ENCODE measurements at places on chromosomes 1 and 21.
A peak's percentile ranks its signal among the peaks of the same experiment; 100 is the strongest.

DNA sequence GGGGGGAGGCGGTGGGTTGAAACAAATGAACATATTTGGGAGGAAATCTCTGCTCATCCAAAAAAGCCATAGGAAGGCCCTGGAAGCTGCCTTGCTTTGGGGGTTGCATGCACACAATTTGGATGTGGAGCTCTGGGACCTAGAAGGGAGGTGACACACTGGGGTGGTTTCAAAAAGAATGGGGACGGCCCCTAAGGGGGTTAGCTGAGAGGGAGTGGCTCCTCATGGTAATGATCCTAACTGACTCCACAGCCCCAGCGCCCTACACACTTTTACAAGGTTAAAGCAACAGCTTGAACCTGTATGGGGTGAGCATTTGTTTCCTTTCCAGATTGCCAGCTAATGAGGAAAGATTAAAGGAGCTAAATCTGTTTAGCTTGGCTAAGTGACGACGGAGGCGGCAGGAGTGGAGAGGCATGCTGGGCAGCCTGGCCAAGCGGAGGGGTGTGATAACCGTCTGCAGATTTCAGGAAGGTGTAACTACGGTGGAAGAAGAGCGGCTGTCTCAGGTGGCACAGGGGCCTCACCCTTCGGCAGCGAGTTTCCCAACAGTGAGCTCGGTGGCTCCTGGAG lies 107.3 kb downstream of the RNF220 start:
- no peak for ATAC-seq

DNA sequence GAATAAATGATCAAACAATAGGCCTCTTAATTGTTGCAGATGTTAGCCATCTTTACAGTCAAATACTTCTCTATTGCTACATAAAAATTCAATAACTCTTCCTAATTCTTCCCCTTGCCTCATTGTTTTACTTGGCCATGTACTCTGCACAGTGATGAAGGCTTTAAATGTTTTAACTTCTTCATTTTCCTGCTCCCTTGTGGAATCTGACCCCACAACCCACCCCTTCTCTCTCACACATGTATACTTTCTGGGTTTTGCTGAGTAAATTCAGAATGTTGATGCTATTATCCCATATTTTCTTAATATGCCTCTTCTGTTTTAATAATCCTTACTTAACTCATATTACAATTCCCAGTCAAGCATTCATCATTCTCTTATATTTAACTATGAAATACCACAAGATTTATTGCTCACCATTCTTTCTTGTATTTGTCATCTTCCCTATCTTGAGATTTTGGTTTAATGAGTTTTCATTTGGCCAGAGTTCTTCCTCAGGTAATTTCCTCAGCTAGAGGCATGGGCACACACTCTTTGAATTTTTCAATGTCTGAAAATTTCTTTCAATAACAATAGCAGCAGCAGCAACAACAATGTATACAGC lies 327.8 kb upstream of the USP24 start:
- no peak for ATAC-seq

DNA sequence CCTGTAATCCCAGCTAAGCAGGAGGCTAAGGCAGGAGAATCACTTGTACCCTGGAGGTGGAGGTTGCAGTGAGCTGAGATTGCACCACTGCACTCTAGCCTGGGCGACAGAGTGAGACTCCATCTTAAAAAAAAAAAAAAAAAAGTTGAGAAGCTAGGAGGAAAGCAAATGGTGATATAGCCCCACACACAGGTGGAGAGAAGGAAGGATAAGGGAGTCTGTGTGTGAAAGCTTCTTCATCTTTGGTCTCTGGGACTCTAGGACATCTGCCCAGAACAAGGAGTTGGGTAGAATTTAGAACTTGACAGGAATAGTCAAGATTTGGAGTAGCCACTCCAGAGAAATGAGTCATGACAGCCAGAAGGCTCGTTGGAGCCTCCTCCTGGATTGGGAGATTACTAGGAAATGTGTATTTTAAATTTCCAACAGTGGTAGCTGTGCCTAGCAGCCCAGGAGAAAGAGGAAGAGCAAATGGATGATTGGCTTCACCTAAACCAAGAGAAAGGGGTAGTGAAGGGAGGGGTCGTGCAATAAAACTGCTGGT lies 19.9 kb downstream of the NPL start:
- no peak for ATAC-seq

- ATAC-seq = no peak
These were observed 5.3 kb upstream of the DPH5 start for GRCh38 chr1:101030881-101031280.

DNA sequence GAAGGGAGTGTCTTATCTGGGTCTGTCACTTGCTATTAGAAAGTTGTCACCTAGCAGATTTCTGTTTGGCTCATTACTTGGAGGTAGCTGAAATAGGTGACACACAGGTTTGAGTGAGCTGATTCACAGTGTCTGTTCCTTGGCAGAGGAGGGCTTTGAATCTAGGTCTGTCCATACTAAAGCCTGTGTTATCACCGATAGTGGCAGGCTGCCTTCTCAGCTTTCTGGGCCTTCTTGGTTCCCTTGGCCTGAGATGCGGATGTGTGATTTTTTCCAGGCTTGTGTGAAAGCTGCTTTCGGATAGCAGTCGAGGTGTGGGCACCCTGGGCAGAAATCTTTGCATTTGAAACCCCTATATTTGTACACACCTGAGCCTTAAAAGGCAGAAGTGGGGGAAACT lies 73.9 kb downstream of the ACTL8 start:
- no peak for ATAC-seq

GRCh38 chr21:46477765-46478164 lies 19.1 kb downstream of the DIP2A start:
- ATAC-seq = peak; percentile 75

DNA sequence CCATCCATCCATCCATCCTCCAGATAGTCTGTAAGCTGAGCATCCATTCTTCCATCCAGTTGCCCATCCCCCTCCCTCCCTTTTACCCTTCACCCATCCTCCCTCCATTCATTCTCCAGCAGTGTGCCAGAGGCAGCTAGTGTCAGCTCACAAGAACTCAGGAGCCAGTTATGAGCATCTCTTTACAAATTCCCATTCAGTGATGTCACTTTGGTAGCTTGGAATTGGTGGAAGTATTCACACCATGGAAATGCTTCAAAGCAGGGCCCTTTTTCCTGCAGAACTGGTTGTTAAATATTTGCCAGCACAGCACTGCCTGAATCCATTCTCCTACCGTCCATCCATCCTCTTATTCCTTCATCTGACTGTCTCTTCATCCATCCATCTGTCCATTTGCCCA lies 72.5 kb downstream of the ARHGEF10L start:
- ATAC-seq = no peak

- peak; percentile 83 for ATAC-seq
These were observed 59.4 kb upstream of the POU2F1 start for GRCh38 chr1:167161242-167161641.

- ATAC-seq = peak; percentile 65
These were observed 176.5 kb downstream of the HIVEP3 start for GRCh38 chr1:41742219-41742618.

- no peak for ATAC-seq
These were observed 111.1 kb downstream of the BRINP2 start for GRCh38 chr1:177281901-177282300.

DNA sequence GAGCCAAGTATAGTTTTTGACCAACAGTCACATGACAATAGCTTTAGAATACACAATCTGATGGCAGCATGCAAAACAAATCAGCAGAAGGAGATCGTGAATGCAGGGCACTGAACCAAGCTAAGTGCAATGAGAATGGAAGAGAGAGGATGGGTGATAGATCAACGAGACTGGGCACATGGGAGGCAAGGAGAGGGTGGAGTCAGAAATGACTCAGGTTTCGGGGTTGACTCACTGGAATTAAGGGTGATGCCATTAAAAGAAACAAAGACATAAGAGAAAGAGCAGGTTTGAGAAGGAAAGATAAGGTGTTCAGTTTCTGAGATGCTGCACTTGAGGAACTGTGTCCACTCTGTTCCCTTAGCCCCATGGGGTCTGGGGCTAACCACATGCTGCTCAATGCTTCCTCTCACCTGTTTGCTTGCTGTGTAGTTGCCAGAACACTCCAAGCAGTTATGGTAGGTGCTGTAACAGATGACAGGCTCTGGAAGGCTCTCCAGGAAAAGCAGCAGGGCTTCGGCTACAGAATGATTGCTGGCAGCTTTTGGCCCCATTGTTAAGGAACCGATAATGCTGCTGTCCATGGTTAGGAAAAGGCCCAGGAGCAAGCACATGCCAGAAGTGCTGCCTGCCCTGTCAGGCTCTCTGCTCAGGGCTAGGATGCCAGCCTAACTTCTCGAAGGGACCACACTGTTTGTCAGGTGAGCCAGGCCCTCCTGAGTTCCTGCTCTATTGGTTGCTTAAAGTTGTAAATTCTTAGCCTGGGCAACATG lies 6.1 kb upstream of the MTF1 start:
- ATAC-seq = peak; percentile 81

DNA sequence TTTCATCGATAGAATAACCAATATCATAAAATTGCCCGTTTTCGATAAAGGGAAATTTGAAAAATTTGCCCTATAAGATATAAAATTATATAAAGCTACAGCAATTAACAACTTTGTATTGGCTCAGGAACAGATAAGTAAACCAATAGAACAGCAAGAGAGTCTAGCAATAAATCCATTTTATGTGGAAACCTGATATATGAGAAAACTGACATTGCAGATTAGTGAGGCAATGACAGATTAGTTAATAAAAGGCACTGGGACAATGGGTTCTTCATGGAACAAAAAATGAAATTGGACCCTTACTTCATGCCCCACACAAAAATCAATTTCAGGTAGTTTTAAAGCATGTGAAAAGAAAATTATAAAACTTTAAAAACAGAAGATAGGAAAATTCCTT lies 169.9 kb upstream of the ST6GALNAC5 start:
- ATAC-seq = no peak

- ATAC-seq = no peak
These were observed 40.8 kb downstream of the GLUL start for GRCh38 chr1:182350839-182351238.

- ATAC-seq = no peak
These were observed 109.0 kb upstream of the ESRRG start for GRCh38 chr1:216832192-216832591.

DNA sequence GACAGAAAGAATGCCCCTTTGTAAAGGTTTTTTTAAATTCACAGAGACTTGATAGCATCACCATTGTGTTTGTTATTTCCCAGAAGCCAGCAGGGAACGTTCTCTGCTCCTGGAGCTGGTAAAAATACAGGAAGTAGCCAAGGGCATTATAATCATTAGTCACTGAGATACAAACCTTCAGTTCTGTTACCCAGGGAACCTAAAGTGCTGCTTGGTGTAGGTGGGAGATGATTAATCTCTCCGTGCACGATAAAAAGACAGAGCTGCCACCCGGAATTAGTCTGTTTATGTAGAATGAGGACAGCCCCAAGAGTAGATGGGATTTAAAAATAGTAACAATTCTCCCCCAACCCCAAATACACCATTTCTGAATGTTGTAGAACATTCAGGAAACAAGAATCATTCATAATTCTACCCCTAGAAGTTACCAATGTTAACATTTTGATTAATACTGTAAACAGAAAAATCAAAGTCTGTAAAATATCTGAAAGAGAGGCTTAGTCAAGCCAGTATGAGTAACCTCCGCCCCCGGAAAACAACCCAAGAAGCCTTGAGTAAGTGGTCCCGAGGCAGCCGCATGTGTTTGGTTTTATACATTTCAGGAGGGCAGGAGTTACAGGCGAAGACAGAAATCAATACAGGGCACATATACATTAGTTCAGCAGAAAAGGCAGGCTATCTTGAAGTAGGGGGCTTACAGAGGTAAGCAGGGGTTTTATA lies 45.3 kb upstream of the CTBS start:
- peak; percentile 40 for ATAC-seq

DNA sequence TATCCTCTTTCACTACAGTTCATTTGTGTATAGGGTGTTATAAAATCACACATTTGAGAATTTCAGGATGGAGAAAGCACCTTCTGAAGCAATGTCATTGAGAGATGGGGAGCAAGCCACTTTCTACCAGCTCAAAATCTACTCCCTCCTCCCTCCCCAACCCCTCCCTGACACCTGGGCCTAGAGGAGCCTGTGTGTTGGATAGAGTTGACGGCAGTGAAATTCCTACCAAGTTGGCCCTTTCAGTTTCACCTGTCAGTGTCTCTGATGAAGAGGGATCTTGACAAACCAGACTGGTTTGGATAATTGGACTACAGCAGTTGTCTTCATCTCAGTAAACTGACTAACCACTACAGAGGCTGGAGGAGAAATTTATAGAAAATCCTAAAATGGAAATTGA lies 125.0 kb upstream of the HOOK1 start:
- ATAC-seq = no peak

GRCh38 chr1:8421721-8422120 lies 103.8 kb downstream of the SLC45A1 start:
- ATAC-seq = no peak

GRCh38 chr21:45918835-45919447 lies 62.6 kb upstream of the COL6A1 start:
- ATAC-seq = no peak

DNA sequence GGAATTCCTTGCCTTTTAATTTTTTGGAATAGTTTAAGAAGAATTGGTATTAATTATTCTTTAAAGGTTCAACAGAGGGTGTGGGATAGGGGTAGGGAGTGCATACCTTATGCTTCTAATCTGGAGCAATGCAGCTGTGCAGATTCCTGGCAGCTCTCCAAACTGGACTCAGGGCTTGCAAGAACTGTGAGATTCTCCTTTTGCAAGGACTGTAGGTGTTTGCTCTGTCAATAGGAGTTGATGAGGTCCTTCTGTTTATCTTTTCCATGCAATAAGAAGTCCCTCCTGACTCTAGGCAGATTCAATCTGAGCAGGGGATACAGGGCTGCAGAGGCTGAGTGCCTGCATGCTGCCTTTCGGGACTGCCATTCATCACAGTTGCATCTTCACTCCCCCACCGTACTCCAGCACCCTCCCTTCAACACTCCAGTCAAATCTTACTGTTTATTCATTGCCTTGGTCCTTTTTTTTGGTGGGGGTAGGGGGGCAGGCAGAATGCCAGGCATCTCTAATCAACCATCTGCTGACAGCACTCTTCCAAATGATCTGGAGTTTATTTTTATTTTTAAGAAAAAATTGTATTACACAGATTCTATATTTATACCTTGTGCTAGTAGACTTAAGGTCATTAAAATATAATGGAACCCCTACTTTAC lies 122.3 kb downstream of the DISC1 start:
- no peak for ATAC-seq

DNA sequence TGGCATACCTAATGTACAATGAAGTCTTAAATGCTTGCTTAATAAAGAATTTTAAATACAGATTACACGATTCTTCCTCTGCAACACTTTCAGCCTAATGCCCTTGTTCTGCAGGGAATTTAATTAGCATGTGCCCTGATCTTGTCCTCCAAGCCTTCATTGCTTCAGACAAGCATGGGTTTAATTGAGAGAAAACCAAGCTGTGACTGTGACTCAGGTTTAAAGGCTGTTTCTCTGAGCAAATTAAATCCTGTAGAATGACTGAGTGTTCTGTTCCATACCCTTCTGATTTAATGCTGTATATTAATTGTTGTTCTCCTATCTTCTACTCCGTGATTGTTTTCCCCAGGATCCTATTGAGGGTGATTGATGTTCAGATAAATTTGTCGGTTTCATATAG lies 269.0 kb upstream of the PRMT6 start:
- ATAC-seq = no peak

DNA sequence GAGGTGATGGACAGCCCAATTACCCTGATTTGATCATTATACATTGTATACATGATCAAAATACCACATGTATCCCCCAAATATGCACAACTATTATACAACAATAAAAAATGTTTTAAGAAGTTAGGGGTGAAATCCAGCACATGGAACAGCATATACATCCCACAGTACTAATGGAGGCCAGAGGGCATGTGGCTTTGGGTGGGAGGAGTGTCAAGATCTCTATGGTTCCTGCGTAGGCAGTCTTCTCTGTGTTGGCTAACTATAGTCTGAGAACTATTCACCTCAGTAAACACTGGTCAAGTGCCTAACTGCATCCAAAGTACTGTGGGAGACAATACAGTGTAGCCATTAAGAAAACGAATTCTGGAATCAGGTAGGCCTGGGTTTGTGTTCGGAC lies 74.1 kb downstream of the GADD45A start:
- ATAC-seq = no peak
